ENCODE measurements at places on chromosomes 7 and 10. TPM values are rescaled to one million over a fixed set of nuclear protein-coding genes. Genes with fewer than 3 reads are reported as not detected.

- no peak for DNase-seq
Measured at GRCh38 chr10:10914144-10914543, 103.5 kb upstream of the CELF2 start.

DNA sequence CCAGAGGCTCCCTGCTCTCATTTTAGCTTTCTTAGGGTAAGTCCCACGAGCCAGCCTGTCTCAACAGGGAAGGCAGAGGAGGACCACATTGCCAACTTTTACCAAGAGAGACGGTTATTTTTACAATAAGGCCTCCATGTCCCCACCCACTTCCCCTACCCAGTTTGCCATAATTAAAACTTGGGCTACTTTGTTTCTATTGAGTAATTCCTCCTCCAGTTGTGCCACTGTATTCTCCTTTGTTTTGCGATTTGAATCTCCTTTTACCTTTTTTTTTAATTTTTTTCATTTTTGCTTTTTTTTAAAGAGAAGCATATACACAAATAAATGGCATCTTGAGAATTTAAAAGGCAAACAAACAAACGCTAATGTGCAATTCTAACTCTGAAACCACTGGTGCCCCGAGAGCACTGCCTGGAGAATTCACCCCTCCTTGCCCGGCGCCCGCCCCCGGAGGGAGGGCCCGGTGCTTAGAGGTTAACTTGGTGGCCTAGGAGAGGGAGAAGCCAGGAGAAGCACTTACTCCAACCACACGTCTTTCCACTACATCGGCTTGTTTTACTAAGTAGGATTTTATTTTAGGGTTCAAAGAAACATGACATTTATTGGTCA, 282.3 kb downstream of the USP6NL start:
- DNase-seq, result no peak

- DNase-seq, result no peak
Measured at GRCh38 chr10:19570120-19570519, 246.1 kb upstream of the PLXDC2 start.

DNA sequence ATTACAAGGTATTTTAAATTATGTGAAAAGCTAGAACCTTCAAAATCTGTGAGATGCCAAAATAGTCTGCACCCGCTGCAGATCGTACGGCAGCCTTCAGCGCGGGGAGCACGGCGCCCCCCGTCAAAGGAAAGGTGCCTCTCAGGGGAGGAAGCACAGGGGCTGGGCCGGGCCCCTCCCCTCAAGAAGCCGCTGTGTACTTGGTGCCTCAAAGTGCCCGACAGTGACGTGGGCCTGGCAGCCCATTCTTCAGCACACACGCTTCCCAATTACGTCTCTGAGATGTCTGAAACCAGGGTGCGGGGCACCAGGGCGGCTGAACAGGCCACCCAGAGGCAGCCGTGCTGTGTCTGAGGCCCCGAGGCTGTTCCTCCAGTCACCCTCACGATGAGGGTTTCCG, 116.1 kb downstream of the INPP5A start:
- DNase-seq, result no peak

- DNase-seq, result no peak
Measured at GRCh38 chr10:8978100-8978499, 923.6 kb downstream of the GATA3 start.

DNA sequence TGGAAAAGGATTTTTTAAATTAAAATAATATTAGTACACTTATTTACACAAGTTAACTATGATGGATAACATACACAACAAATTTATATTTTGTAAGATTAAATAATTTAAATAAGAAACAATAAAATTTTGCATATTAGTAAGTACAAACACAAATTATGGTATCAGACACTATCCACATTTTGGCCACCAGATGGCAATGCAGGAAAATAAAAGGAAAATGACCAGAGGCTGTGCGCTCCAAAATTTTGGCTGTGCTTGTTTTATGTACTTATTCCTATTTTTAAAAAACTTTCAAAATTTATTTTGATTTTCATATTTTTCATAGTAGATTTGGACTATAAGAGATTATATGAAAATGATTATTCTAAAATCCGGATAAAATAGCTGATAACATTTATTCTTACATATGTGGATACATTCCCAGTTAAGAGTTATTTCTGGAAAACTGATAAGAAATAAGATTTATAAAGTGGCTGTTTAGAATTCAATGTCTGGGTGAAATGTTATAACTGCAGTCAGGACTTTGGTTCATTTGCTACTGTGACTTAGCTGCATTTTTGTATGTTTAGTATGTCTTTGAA, 274.7 kb upstream of the HGF start:
- peak; percentile 44 for DNase-seq

- no peak for DNase-seq
Measured at GRCh38 chr10:114437473-114438292, 33.4 kb upstream of the AFAP1L2 start.

- DNase-seq, result no peak
Measured at GRCh38 chr10:93915598-93915997, 21.8 kb downstream of the SLC35G1 start.

- no peak for DNase-seq
Measured at GRCh38 chr7:143447466-143447865, 4.2 kb downstream of the TAS2R60 start.

GRCh38 chr7:140229591-140230515, 53.1 kb upstream of the KDM7A start:
- DNase-seq, result peak; percentile 53

DNA sequence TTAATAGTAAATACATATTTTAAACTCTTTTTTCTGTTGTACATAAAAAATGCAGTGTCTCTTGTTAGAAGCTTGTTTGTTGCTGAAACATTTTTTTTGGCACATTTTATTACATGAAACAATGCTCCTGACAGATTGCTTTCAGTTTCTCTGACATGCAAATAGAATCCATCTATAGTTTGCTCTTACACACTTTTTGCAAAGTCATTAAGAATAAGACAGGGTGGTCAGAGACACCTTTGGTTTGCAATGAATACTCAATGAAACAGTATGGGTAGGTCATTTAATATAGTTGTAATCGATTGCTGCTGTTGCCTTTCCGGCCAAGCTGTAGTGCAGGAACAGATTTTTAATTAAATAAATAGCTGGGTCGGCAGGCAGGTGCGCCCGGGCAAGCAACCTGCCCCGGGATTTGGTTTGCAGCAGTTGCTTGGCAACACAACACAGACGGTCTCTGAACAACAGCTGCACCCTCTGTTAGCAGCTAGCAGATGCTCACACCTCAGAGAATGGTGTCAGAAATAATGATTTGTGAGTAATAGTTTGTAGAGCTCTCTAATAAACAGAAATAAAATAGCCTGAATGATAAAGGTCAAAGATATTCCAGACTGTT, 115.7 kb upstream of the CACNA2D1 start:
- no peak for DNase-seq

- DNase-seq, result no peak
Measured at GRCh38 chr10:45376371-45376801, 2.4 kb downstream of the ALOX5 start.

DNA sequence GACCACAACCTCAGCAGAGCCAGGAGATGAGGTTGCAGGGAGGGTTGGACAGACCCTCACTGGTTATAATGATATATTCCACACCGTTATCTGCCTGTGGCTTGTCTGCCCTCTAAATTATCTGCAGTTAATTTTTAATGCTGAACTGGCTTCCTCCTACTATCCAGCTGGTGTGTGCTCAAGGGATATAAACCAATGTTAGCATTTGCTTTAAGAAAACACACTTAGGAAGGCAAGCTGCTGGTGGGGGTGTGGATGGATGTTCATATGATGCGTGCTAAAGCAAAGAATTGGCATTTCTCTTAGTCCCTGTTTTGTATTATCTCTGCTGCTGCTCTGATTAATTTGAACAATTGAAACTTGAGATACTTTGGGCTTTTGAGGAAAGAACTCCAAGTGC, 132.2 kb upstream of the NPVF start:
- no peak for DNase-seq

- no peak for DNase-seq
Measured at GRCh38 chr7:155574556-155575290, 28.4 kb upstream of the CNPY1 start.

- no peak for DNase-seq
Measured at GRCh38 chr7:16431646-16432424, 10.5 kb upstream of the CRPPA start.

- no peak for DNase-seq
Measured at GRCh38 chr10:71074176-71074755, 138.1 kb upstream of the UNC5B start.

DNA sequence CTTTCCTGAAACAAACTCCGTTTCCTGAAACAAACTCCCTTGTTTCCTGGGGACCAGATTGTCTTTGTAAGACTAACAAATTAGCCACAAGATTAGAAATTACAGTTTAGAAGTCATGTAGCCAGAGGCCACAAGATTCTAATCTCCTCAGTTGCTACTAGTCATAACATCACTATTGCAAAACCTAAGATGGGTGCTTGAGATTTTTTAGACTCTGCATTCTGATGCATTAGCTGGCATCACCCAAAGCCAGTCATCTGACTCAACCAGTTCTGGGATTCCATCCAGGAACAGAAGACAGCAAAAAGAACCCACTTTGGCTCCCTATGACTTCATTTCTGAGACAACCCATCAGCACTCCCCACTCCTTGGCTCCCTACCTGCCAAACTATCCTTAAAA, 367.9 kb upstream of the MBL2 start:
- DNase-seq, result no peak

DNA sequence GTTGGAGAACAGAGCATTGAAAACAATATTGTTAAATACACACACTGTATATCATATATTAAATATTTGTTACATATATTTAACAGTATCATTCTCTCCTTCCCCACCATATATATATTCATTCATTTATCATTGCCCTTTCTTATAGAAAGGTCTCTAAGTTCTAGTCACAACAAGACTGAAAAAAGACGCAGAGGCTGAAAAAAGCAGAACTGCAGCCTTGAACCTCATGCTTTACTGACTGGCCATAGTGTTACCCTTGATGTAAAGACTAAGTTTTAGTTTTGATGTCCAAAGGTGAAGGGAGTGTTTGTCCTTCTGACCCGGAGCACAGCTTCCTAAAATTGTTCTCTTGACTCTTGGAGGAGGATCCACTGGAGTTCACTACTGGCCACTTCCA, 247.9 kb downstream of the PTEN start:
- DNase-seq, result no peak

- no peak for DNase-seq
Measured at GRCh38 chr7:96778263-96778662, 68.6 kb upstream of the SEM1 start.

DNA sequence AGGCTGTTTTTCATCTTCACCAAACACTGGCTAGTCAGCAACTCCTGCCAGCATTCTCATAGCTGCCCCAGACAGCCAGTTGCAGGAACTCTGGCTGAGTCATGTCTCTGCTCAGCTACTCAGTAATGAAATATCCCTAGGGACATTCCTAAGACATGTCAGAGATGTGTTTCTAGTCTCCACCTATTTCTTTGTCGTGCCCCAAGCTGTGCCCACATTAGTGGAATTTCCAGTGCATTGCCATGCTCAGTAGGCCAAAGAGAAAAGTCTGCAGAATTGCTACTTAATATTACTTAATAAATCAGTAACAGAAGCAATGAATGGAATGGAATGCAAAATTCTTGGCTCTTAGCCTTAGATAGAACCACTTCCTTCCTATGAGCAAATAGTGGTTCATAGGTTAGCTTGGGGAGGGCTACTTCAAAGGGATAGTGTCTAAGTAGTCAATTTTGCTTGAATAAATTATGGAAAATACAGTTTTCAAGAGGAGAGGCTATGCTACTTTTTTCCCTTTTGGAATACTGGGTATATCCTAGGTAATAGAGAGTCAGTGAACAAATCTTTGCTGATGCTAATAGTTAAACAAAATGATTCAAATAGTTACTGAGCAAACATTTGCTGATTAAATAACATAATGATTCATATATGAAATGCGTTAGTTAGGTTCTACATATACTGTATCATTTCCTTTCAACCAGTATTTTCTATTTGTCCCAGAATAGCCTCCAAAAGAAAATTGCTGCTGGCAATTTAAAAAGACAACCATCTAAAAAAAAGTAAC, 23.6 kb upstream of the SEMA3C start:
- peak; percentile 71 for DNase-seq

Gene MMD2
- not detected for total RNA-seq

Gene WNT8B
- total RNA-seq, result 0.99 TPM

Gene STEAP4
- total RNA-seq, result 105 TPM

Gene HOXA10
- total RNA-seq, result 15.3 TPM

Gene ASB10
- total RNA-seq, result not detected

Gene NANOS1
- 0.52 TPM for total RNA-seq

Gene CNPY1
- total RNA-seq, result not detected

Gene NXPH1
- total RNA-seq, result not detected

Gene GRM3
- not detected for total RNA-seq

Data from ureter (tissue), 1 donor.